Islet precursor cell (in vitro differentiated cells): ENCODE measurements at places on chromosomes 5 and 9.

DNA sequence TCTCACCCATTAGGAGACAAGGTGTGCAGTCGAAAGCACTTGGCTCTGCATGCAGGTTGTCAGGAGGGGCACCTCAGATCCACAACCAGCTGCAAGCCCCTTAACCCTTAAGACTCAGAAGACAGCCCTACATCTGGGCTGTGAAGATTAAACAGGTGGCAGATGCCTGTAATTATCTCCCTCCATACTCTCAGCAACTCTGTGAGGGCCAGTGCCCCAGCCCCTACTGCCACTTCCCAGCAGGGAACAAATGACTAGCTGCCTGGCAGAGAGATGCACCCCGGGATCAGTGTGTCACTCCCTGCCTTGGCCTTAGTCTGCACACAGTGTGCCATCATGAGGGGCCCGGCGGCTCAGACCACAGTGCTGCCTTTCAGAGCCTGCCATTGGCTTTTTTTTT lies 42.0 kb downstream of the CRB2 start:
- no peak for DNase-seq

DNA sequence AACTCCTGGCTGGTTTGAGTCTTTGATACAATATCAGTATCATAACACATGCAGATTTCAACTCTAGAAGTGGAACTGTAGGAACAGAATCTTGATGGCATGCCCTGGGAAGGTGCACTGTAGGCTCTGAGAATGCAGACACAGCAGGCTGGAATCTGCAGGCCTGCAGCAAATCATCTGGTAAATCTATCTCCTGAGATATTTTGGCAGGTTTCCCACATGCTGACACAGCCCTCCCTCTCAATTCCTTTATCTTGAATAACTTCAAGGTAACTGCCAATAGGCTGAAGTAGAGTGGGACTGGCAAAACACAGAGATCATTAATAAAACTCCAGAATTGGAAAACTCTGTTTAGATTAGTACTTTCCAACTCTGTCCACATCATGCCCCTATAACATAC lies 177.8 kb upstream of the PCSK5 start:
- no peak for DNase-seq

DNA sequence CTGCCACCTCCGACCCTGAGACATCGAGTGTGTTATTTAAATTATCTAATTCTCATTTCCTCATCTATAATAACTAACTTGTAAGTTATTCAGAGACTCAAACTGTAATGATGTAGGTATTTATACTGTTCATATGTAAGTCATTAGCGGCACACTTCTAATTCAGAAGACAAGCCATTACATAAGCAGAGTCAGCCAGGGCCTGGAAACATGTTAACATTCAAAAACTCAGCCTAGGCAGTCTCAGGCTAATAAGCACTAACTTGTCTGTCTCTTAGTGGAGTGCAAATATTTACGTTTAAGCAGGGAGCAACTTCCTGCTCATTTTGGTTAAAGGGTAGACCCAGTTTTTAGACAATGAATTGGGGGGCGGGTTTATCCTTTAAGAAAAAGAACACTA lies 598.4 kb downstream of the ACTL7B start:
- no peak for DNase-seq

DNA sequence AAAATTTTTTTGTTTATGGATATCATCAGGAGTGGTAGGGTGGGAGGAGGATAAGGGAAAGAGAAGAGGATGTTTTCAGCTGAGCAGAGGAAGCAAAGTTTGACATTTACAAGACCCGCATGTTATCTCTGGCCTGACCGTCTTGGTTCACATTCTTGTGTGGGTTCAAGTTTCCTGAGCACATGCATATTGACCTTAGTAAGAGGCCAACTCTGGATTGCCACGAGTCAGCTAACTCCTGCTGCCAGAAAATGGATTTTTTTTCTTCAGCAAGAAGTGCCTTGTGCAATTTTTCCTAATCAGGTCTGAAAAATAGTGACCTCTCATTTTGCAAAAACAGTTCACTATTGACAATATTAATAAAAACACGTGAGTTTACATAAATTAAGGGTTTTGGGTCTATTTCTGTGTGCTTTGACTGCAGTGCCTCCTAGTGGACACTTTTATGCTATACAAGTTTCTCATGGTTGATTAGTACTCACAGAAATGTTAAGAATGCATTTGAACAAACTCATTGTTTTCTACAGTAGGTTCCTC lies 27.1 kb upstream of the BASP1 start:
- DNase-seq = peak; percentile 75

- DNase-seq = no peak
Observed at GRCh38 chr5:18433336-18433735, 799.1 kb downstream of the TAF11L14 start.

GRCh38 chr5:1140171-1140817 lies 28.4 kb upstream of the SLC12A7 start:
- DNase-seq = peak; percentile 78

GRCh38 chr9:124741149-124741548 lies 30.0 kb downstream of the NR6A1 start:
- no peak for DNase-seq

DNA sequence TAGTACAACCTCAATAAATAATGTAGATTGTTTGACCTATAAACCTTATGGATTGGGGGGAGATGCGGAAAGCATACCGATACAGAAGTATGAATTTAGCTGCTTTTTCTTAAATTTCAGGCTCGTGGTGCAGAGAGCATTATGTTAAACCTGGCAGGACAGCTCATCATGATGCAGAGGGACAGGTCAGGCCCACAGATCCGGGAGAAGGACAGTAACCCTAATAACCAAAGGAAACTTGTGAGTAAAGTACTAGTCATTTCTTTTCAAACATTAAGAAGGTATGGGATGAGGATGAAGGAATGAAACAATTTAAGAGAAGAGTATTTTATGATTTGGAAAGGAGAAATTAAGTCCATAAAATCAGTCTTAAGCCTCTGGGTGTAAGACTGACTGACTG lies 70.5 kb downstream of the ERMP1 start:
- DNase-seq = no peak

- DNase-seq = no peak
Observed at GRCh38 chr5:139052975-139053374, 145.2 kb downstream of the SIL1 start.

DNA sequence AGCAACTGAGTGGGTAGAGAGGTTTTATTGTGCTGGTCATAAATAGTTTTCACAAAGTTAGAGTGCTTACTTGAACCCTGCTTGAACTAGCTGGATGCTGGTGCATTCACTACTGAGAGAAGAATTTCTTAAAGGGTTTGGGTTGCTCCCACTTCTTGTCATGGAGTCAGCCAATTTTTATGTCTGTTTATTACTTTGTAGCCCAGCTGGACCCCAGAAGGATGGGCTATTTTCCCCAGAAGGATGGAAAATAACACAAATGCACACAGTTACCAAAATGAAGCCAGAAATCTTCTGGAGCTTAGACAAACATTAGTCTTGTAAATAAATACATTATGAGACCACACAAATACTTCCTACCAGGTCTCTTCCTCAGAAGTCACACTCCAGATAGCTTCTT lies 480.8 kb upstream of the TNC start:
- no peak for DNase-seq

- peak; percentile 76 for DNase-seq
Observed at GRCh38 chr9:134419684-134420076, 93.4 kb downstream of the RXRA start.

GRCh38 chr5:60458666-60459065 lies 241.3 kb downstream of the DEPDC1B start:
- no peak for DNase-seq

- no peak for DNase-seq
Observed at GRCh38 chr5:43802119-43802518, 199.1 kb downstream of the NNT start.

DNA sequence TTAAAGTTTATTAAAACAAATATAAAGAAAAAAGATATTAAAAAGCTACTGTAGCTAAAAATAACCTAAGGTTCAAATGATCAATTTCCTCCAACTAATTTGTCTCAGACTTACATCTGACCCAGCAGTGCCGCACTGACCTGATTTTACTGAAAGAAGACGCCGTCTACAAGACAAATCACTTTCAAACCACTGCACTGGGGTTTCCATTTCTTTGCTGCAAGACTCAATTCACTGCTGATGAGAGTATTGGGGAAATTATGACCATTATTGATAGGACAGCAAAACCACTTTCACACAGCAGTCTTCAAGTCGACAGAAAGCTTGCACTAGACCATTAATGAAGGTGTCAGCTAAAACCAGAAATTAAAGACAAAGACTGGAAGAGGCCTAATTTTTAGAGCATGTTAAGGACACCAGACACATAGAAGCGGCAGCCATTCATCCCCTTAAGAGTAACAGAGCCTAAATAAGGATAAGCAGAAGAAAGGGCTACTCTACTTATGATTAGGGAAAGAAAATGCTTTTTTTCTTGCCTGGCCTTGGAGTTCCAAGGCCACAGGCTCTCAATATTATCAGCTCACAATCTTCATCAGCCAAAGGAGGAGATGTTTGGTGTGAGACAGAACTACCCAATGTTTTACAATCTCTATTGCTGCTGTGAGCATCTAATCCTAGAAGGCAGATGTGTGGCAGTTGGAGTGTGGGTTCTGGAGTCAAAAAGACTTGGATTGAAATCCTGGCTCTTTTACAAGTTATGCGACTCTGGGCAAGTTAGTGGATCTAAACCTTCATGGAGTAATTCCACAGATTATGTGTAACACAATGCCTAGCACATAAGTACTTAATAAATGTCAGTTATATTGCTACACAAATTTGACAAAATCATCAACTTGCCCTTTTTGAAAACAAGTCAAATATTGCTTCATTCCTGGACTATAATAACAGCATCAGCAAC lies 190.7 kb downstream of the MAPKAP1 start:
- no peak for DNase-seq

- DNase-seq = no peak
Observed at GRCh38 chr5:68053202-68053601, 162.4 kb upstream of the PIK3R1 start.

- no peak for DNase-seq
Observed at GRCh38 chr9:15421990-15422371, 695 bp upstream of the SNAPC3 start.
